SK-N-SH (cell line): ENCODE measurements at places on chromosomes 4 and X. TPM values are rescaled to one million over a fixed set of nuclear protein-coding genes. Genes with fewer than 3 reads are reported as not detected.

DNA sequence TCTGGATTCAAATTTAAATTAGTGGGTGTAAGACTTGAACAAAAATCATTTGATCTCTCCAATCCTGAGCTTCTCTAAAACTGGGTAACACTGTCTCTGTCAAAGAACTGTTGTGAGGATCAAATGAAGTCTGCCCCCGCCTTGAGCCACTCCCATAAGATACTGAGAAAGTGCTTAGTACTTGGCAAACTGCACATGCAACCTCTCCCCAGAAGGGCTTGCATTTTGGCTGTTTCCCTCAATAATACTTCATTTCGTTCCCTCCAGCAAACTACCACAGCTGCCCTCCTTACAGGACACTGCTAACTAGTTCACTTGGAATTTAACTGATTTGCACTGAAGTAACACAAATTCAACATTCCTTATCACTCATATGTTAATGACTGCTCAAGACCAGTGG is 79.8 kb downstream of the APBB2 start:
- H3K36me3 ChIP-seq, result no peaks in the 10 kb centered on the region
- H3K4me1 ChIP-seq, result peaks cover 8% of the 10 kb centered on the region
- no peaks in the 10 kb centered on the region for H3K27me3 ChIP-seq
- H3K4me3 ChIP-seq, result no peak overlapping the region
- H3K27ac ChIP-seq, result no peak overlapping the region

- no peak overlapping the region for H3K27ac ChIP-seq
- H3K36me3 ChIP-seq, result no peaks in the 10 kb centered on the region
- no peak for DNase-seq
- H3K27me3 ChIP-seq, result peaks cover 9% of the 10 kb centered on the region; the same call in 1 of the 2 replicates
- H3K4me1 ChIP-seq, result no peaks in the 10 kb centered on the region
These were observed 89.9 kb downstream of the GPAT3 start for GRCh38 chr4:83625821-83626220.

DNA sequence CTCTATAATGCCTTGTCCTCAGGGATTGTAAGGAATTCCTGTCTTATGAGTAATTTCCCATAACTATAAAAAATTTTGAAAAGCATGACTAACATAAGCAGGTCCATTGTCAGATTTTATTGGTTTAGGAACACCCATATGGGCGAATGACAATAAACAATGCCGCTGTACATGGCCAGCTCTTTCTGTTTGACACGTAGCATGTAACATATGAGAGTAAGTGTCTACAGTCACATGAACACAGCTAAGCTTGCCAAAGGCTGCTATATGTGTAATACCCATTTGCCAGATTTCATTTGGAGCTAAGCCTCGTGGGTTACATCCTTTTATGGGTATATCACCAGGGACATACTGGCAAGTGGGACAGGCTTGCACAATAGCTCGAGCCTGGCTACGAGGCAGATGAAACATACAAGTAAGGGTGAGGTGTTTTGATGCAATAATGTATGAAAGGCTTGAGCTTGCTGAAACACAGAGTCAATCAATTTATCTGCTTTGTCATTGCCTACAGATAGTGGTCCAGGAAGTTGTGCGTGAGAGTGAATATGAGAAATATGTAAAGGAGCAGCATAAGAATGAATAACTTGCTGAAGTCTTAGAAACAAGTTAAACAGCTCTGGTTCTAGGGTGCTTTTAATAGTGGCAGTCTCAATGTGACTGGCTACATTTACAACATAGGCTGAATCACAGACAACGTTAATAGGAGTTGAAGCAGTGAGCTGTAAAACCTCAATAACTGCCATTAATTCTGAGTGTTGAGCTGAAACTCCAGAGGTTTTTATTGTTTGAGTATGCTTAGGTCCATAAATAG is 67.4 kb upstream of the UGT2B10 start:
- no peaks in the 10 kb centered on the region for H3K4me1 ChIP-seq

Gene TRPC3
- not detected in 2 replicates for polyA plus RNA-seq

Gene NAP1L3
- polyA plus RNA-seq, result 2.0 and 2.7 TPM in 2 replicates

Gene ETDA
- not detected in 2 replicates for polyA plus RNA-seq
